ENCODE measurements at places on chromosomes 13 and 19.

DNA sequence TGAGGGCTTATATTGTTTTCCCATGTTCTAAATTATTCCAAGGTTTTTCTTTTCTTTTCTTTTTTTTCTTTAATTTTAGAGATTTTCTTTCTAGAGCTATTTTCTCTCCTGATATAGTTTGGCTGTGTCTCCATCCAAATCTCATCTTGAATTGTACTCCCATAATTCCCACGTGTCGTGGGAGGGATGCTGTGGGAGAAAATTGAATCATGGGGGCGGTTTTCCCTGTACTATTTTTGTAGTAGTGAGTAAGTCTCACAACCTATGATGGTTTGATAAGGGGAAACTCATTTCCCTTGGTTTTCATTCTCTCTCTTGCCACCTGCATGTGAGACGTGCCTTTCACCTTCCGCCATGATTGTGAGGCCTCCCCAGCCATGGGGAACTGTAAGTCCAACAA is 1906.4 kb upstream of the PRR20A start:
- no peak for DNase-seq

DNA sequence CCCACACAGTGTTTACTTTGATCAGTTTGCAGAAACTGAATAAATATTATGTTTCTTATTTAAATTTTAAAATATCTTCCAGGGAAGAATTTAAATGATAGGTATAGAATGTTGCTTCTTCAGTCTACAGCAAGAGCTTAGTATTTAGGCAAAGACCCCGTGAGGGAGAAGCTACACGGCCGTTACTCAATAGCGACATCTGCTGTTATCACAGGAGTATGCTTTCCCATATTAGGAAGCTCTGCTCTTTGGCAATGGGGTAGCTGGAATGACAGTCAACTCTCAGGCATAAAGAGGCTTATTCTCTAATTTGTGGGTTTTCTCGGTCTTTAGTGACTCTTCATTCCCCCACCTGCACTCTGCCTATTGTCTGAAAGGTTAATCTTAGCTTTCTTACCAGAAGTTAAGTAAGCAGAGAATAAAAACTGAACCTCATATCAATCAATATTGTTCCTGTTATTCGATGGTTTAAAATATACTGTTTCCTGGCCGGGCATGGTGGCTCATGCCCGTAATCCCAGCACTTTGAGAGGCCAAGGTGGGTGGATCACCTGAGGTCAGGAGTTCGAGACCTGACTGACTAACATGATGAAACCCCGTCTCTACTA is 13.2 kb upstream of the LHFPL6 start:
- peak; percentile 22 for DNase-seq

GRCh38 chr19:49830766-49831165 is 12.7 kb downstream of the MED25 start:
- DNase-seq, result no peak

DNA sequence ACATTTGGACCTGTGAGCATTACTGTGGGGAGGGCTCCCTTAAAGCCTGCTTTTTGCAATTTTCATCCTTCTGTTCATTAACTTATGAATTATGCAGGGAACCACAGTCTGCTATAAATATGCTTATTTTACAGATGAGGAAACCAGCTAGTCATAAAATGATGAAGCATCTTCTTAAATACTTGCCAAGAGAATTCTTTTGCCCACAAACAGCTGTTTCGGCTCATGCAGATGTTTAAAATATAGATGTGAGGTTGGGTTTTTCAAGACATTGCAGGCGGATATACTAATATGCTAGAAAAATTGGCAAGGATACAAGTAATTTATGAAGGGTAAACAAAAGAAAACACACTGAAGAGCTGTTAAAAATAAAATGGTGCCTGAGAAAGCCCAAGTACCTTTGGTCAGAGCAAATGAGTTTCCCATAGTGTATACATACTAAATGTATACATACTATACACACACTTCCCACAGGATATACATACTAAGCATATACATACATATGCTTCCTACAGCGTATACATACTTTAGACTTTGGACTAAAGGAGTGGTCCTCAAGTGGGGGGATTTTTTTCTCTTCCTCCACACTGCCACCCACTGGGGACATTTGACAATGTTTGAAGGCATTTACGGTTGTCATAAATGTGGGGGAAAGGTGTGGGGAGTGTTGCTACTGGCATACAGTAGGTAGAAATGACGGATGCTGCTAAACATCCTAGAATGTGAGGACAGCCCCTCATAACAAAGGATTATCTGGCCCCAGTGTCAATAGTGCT is 164.9 kb upstream of the CSNK1A1L start:
- no peak for DNase-seq

- DNase-seq, result no peak
Observed at GRCh38 chr19:45920458-45920857, 5.9 kb upstream of the NANOS2 start.

DNA sequence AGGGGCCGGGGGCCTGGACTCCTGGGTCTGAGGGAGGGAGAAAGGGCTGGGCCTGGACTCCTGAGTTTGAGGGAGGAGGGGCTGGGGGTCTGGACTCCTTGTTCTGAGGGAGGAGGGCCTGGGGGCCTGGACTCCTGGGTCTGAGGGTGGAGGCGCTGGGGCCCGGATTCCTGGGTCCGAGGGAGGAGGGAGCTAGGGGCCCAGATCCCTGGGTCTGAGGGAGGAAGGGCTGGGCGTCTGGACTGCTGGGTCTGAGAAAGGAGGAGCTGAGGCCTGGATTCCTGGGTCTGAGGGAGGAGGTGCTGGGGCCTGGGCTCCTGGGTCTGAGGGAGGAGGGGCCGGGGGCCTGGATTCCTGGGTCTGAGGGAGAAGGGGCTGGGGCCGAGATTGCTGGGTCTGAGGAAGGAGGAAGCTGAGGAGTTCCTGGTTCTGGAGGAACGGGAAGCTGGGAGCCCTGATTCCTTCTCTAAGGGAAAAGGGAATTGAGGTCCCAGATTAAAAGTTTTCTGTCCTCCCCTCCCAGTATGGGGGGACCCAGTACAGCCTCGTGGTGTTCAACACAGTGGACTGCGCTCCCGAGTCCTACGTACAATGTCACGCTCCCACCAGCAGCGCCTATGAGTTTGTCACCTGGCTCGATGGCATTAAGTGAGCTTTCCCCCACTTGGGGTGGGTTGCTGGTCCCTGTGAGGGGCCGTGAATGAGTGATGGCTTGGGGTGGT is 721 bp downstream of the MED25 start:
- no peak for DNase-seq

GRCh38 chr13:48950501-48950875 is 25.2 kb upstream of the FNDC3A start:
- no peak for DNase-seq

DNA sequence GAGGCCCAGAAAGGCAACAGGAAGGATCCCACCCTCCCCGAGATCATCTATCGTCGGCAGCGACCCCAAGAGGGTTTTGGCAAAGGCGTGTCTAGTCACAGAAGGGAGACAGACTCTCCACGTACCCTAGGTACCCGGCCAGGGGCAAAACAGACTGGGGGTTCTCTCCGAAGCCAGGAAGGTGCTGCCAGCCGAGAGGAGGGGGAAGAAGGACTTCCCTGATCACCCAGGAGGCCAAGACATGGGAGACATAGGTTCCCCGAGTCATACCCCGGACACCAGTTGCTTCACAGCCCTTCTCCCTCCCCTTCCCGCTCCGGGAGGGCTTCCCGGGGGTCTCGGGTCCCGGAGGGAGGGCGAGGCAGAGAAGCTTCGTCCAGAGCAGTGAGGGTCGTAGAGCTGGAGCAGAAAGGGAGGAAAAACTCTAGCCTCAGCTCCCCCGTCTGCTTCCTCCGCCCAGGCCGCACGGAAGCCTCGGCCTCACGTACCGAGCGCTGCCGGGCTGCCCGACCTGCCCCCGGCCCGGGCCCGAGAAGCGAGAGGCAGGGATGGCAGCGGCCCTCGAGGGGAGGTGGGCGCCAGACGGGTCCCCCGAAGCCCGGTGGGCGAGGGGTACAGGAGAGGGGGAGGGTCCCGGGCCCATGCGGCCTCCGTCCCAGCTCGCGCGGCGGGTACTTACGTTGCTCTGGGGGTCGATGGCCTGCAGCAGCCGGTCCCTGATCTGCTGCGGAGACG is 644 bp downstream of the MED26 start:
- DNase-seq, result peak; percentile 10

DNA sequence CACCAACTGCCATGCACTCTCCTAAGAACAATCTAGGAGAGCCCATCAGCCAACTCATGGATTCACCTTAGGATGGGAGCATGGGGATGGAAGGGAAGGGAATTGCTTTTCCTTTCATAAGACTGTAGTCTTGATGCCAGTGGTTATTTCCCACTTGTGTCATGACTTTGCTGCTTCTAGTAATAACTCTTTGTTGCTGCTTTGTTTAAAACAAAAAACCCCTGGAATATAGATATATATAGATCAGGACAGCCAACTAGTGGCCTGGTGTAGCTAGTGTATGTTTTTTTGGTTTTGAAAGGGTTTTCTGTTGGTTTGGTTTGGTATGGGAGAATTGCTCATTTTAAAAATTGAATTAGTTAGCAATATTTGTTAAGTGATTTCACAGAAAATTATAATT is 39.3 kb upstream of the KCTD4 start:
- no peak for DNase-seq

- no peak for DNase-seq
Observed at GRCh38 chr19:38023671-38024541, 116.9 kb downstream of the SIPA1L3 start.

DNA sequence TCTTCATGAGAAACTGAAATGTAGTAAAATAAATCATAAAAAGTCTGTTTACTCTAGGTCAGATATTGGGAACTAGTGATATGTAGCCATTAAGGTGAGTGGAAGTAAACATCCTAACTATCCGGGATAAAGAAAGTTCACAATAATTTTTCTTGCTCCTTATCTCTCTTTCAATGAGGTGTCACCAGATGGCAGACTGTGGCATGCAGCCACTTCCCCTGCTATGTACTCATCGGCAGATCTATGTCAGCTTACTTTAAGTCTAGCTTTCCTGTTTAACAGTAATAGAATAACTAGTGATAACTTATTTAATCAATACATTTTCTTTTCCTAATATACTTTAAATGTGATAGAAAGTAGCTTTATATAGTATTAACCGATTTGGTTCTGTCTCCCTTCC is 181.9 kb downstream of the NDFIP2 start:
- DNase-seq, result no peak

GRCh38 chr13:106774621-106775020 is 206.7 kb upstream of the ARGLU1 start:
- DNase-seq, result no peak

- no peak for DNase-seq
Observed at GRCh38 chr19:33293255-33294057, 8.9 kb downstream of the CEBPA start.

GRCh38 chr19:3516675-3517207 is 10.6 kb downstream of the FZR1 start:
- DNase-seq, result no peak

DNA sequence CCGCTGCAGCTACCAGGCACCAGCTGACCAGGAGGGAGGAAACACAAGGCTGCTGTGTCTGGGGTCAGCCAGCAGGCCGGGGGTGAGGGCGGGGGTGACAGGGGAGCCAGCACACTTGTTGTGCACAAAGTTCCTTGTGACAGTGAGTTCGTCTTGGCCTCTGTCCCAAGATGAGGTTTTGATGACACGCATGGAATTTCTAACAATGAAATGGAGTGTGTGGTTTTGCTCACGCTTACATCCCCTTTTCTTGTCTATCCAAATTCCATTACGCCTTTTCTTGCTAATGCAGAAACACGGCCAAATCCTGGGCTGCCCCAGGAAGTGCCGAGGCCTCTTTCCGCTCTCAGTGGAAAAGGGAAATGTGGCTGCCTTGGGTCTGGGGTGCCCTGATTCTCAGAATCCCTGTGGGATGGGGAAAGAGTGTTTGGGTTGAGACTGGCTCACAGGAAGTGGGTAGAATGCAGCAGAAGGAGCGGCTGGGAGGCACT is 73.8 kb downstream of the GADD45B start:
- DNase-seq, result no peak

DNA sequence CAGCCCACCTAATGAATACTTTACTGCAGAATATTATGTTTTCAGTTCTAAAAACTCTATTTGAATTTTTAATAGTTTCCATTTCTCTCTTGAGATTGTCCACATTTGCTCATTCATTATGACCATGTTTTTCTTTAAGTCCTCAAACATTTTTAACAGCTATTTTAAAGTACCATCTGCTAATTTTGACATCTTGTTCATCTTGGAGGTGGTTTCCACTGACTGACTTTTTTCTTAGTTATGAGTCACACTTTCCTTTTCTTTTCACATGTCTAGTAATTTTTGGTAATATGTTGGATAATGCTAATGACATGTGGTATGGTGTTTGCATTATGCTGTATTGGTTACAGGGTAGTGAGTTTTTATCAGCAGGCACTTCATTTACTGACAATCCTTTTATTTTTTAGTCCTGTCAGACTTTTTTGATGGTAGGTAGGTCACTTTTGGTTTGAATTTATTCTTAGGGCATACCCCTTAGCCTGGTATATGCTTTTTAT is 15.4 kb upstream of the ESD start:
- no peak for DNase-seq

DNA sequence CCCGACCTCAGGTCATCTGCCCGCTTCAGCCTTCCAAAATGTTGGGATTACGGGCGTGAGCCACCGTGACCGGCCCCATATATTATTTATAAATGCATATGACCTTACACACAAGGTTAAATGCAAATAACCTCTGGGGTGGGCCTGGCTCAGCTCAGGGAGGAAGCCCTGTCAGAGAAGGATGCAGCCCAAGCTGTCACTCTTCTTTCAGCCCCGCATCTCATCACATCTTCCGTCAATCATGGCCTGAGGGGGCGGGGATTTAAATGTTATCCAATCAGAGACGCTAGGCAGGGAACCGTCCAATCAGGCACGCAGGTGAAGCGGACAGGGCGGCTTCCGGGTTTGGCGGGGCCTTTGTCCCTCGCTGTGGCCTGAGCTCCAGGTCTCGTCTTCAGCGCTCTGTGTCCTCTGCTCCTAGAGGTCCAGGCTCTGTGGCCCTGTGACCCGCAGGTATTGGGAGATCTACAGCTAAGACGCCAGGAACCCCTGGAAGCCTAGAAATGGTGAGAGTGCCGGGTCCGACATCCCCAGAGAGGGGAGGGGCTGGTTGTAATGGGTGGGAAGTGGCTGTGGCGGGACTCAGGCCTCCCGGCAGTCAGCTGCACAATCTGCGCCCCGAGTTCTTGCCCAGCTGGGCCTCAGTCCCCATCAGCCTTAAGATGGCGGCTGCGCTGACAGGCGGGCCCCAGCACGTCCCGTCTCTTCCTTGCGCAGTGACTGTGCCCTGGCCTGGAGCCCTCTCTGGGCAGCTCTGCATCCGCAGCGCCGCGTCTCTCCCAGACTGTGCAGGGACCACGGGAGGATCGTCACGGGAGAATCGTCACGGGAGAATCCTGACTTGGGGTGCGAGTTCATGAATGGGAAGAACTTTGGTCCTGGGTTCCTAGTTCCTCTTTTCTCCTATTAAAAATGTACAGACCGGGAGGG is at the start of gene ZNF430:
Gene ZNF430 (plus strand): TSS at position 360 of the 930 bp plus-strand sequence. CDS start 144 bp downstream, at position 504.
- peak; percentile 91 for DNase-seq

GRCh38 chr13:112761701-112762689 is 72.2 kb downstream of the ATP11A start:
- DNase-seq, result no peak

- no peak for DNase-seq
Observed at GRCh38 chr13:44884076-44884729, 105.1 kb downstream of the NUFIP1 start.

DNA sequence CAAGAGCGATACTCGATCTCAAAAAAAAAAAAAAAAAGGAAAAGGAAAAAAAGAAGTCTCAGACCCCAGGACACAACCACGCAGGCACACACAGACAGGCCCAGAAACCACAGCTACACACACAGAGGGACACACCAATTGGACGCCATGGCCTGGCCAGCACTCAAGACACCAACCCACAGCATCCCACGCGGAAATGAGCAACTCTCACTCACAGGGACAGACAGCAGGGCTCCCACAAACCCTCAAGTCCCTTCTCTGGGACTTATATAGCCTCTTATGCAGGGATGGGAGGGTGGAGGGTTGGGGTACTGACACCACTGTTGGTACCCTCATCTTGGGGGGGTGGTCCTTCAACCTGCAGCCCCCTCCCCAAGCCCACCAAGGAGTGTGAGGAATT is 5.9 kb downstream of the NOTCH3 start:
- no peak for DNase-seq

Data from stimulated activated CD4-positive, alpha-beta T cell treated with anti-CD3 and anti-CD28 coated beads, Interleukin-2, amount 100 ng/mL, for 24 hours (primary cell).